NCI-H1417 treated with DMSO at 0.1 percent for 48 hours (cell line): ENCODE measurements at places on chromosomes 12 and 14.

DNA sequence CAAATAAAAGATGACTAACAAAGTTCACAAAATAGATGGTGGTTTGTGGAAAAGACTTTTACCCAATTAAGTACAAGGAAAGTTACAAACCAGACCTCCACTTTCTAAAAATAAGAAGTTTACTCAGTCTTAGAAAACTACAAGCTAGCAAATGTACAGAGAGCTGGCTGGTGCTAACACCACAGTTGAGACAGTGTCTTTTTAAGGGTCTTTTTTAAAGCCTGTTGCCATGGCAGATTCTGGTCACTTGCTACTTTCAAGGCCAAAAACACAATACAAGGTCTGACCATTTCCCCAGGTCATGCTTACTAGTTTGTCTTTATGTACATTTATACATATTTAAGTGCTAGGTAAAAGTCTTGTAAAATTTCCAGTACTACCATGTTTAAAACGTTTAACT, 2.4 kb downstream of the BTG1 start:
- DNase-seq, result no peak

GRCh38 chr12:58901664-58902063, 18.6 kb downstream of the LRIG3 start:
- no peak for DNase-seq

GRCh38 chr14:24098229-24098926, 4.3 kb downstream of the PCK2 start:
- no peak for DNase-seq

DNA sequence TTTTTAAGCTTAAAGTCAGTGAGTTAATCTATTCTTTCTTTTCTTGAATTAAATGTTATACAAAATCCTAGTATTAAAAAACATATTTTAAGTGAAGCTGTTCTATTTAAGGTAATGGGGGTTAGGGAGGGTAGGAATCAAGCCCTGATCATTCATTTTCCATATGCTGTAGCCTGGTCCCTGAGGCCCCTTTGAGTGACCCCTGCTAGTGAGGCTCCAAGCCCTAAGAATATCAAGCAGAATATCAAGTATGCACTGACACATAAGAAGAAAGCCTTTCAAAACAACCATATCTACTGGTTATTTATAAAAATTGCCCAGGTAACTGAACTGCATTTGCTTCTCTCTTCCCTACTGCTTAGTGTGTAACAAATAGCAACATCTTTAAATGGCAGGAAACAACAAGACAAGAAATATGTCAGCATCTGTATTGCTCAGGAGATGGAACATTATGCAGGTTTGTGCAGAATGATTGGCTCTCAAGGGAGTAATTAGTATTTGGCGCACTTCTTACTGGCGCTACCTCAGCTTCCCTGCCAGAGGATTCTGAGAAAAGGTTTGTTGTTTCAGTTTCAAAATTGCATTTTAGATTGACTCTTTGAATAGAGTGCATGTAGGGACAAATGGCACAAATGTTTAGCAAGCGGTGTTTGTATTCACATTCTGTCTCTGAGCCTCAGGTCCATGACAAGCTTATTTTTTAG, 223.0 kb downstream of the DUSP6 start:
- no peak for DNase-seq

GRCh38 chr12:30952015-30952414, 25.5 kb downstream of the TSPAN11 start:
- no peak for DNase-seq

GRCh38 chr12:32811686-32812392, 56.1 kb upstream of the YARS2 start:
- DNase-seq, result no peak

GRCh38 chr12:120376416-120376815, 7.5 kb upstream of the MSI1 start:
- no peak for DNase-seq

DNA sequence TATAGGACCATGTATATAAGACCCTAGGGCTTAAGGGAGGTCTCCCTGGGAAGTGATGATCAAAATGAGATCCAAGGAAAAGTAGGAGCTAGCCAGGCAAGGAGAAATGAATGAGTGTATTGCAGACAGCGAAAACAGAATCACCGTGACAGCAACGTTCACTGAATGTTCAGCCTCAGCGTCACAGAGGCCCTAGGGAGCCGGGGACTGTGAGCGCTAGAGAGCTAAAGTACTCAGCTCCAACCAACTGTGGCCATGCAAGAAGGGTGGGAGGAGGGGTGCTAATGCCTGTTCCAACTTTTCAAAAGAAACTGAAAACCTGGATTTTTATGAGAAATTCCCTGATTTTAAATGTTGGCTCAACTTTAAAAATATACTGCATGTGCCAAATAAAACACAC, 105.5 kb upstream of the CCND2 start:
- no peak for DNase-seq
